ENCODE measurements at places on chromosomes 6 and 20.

GRCh38 chr6:64289931-64290330 is 654.3 kb downstream of the PHF3 start:
- DNase-seq = no peak

- DNase-seq = no peak
Measured at GRCh38 chr6:62391358-62391757, 105.3 kb upstream of the KHDRBS2 start.

DNA sequence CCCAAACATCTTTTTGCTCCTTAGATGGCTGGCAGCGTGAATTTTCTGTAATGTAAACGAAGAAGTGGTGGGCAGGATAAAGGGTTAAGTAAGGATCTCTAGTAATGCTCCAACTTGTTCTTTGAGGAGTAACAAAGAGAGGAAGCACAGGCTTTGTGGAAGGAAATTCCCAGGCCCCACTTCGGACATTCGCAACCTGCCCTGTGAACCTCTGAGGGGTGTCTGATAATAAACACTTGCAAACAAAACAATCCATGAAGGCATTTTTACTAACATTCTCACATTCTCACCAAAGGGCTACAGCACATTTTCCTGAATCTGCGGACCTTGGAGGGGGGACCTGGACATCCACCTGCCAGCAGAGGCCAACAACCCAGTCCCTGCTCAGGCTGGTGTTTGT is 25.8 kb upstream of the ADGRF5 start:
- no peak for DNase-seq

DNA sequence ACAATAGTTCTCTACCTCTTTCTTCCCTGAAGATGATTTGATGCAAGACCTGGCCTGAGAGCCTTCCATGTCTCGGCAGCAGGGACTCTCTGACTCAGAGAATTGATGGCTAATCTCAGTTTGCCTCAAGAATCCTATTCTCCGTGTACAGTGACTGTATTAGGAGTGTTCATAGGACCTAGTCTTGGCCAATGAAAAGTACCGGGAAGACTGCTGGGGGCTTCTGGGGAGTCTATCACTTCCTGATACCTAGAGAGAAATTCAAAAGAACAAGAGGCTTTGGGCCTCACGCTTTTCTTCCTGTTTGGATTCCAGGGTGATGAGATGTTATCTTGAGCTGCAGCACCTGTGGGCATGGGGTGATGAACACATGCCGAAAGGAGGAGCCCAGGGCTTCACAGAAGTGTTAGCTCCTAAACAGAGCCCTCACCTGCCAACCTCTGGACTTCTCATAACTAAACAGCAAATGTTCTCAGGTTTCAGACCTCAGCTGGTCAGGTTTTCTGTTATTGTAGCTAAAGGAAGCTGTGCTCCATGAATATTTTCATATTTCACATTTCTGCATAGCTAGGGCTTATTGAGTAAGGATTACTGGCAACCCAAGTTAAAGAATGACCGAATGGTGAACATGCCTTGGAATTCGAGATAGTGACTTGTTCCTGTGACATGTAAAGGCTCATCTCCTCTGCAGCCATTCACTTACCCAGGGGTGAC is 323.1 kb upstream of the AGPAT4 start:
- no peak for DNase-seq

DNA sequence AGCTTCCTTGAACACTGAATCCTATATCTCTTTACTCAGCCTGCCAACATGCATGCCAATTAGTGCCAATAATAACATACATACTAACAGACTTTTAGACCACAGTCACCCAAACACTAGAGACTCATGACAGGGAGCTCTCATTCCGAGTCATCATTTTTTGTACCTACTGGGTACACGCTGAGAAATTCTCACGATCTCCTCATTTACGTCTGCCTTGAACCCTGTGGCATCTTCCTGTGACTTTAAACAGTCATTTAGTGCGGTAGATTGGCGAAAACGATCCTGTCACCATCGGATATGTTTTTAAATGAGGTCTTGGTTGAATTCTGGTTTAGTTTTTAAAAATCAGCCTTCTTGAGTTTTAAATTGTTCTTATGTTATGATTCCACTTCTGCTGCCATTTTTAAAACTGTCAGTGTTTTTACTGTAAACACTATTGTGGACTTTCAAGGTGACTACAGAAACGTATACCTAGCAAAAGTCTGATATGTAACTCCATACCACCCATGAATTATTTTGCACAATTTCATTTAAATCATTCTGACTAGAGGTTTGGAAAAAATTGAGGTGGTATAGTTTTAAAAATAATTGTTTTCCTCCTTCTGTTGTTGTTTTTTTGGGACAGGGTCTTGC is 275.4 kb downstream of the TSHZ2 start:
- no peak for DNase-seq
